Esophagus muscularis mucosa (tissue), 4 donors: ENCODE measurements at places on chromosomes 5 and 9. TPM values are rescaled to one million over a fixed set of nuclear protein-coding genes. Genes with fewer than 3 reads are reported as not detected.

MRPL36 gene
- total RNA-seq: 46.7 TPM

KLF4 gene
- total RNA-seq: 41.9 TPM

SAXO1 gene
- not detected for total RNA-seq

PCDHB11 gene
- 4.6 TPM for total RNA-seq

DAB2 gene
- total RNA-seq: 84.3 TPM

IFNE gene
- total RNA-seq: not detected

TMEM174 gene
- not detected for total RNA-seq

DNA sequence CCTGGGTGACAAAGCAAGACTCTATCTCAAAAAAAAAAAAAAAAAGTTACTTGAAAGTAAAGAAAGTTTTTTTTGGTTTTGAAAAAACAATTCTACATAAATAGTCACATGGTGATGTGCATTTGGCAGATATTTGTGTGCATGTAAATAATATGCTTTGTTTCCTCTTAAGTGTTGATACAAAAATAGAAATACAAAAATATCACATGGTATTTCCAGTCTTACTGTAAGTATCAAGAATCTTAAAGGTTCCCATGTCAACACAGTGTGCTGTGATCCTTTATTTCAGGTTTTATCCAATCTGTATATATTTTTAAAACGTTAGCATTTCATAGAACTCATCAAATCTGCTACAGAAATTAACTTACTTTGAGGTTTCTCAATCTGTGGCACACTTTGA is 521.9 kb downstream of the TLE4 start:
- H3K27ac ChIP-seq: no peak overlapping the region
- H3K4me1 ChIP-seq: no peaks in the 10 kb centered on the region
- DNase-seq: no peak

DNA sequence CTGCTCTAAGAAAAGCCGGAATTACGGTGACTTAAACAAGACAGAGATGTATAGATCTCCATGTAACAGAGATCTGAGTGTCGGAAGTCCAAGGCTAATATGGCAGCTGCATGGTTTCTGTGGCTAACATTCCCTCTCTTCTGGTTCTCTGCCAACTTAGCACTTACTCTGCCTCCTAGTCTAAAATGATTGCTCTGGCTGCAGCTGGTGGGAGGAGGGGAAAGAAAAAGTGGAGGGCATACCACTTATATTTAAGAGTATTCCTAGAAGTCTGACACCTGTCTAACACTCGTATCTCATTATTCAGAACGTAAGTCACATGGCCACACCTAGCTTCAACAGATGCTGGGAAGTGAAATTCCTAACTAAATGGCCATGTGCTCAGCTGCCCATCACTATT is 551.5 kb upstream of the TLE4 start:
- H3K4me3 ChIP-seq: no peak overlapping the region
- no peaks in the 10 kb centered on the region for H3K4me1 ChIP-seq
- H3K27ac ChIP-seq: no peak overlapping the region
- DNase-seq: no peak
- no peaks in the 10 kb centered on the region for H3K36me3 ChIP-seq

DNA sequence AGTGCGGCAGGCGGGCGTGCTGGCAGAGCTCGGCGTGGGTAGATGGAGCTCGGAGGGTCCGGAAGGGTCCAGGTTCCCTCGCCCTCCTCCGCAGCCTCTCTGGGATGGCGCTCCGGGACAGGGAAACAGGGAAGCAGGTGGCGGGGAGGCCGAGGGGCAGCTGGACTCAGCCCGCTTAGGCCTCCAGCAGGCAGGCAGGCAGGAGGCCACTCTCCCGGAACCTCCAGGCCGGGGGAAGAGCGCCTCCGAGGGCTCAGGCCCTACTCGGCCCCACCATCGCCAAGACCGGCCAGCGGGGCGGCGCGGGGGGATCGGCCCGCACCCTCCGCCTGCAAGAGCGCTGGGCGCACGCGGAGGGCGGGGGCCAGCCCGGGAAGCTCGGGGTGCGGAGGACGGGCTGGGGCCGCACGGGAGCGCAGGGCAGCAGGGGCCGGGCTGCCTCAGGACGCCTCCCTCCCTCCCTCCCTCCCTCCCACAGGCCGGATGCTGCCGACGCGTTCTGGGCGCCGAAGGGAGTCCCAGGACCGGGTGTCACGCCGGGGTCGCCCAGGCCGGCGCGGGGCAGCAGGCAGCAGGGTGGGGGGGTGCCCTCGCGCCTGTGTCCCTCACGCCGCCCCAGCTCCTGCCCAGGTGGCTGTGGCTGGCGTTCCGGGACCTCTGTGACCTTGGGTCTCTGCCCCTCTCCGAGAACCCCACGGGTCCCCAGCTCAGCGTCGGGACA is 977 bp downstream of the MGAT4B start:
- no peaks in the 10 kb centered on the region for H3K27me3 ChIP-seq
- no peak for DNase-seq
- H3K4me1 ChIP-seq: peaks cover 46% of the 10 kb centered on the region
- peak overlapping the region; percentile 76 for H3K4me3 ChIP-seq
- H3K27ac ChIP-seq: peak overlapping the region; percentile 92

DNA sequence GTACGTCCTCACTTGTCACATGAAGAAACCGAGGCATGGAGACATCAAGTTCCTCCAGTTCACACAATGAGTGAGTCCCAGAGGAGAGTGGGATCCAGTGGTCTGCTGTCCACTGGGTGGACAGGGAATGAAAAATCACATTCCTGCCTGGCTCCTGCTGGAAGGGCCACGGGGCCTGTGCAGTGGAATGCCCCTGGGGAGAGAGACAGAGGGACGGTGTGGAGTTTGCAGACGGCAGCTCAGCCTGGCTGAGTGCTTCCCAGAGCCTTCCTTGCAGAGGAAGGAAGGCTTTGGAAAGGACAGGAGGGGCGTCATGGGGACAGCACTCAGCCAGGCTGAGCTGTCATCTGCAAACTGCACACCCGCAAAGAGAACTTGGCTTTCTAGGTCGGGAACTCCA is 74.7 kb downstream of the COL27A1 start:
- DNase-seq: no peak
- H3K4me3 ChIP-seq: no peak overlapping the region
- H3K27ac ChIP-seq: no peak overlapping the region
- peaks cover 14% of the 10 kb centered on the region for H3K4me1 ChIP-seq
- no peaks in the 10 kb centered on the region for H3K36me3 ChIP-seq

GRCh38 chr9:13128266-13128860 is 151.1 kb downstream of the MPDZ start:
- no peaks in the 10 kb centered on the region for H3K4me1 ChIP-seq
- no peak for DNase-seq
- no peak overlapping the region for H3K27ac ChIP-seq
- peaks cover 62% of the 10 kb centered on the region for H3K36me3 ChIP-seq

GRCh38 chr5:19626211-19626610 is 361.8 kb downstream of the CDH18 start:
- no peaks in the 10 kb centered on the region for H3K27me3 ChIP-seq
- H3K4me3 ChIP-seq: no peak overlapping the region
- no peak overlapping the region for H3K27ac ChIP-seq
- no peaks in the 10 kb centered on the region for H3K36me3 ChIP-seq
- DNase-seq: no peak

DNA sequence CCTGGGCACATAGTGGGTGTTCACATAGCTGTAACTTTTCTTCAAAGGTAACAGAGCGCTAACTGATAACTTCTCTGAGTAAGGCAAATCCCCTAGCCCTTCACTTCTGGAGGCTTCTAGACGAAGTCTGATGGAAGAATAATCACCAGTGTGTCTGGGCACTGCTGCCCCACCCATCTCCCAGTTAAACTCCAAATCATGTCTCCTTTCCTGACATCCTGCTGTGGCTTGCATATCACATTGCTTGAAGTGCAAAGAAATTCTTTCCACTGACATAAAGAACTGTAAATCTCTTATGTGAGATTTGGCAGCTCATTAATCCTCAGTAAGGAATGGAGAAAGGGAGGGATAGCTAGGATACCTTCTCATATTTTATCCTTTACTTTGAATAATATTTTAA is 74.6 kb downstream of the MARCHF11 start:
- no peaks in the 10 kb centered on the region for H3K36me3 ChIP-seq
- no peak overlapping the region for H3K4me3 ChIP-seq
- DNase-seq: no peak
- H3K27ac ChIP-seq: no peak overlapping the region
- no peaks in the 10 kb centered on the region for H3K4me1 ChIP-seq

GRCh38 chr5:21173526-21173925 is 1185.5 kb upstream of the CDH18 start:
- DNase-seq: no peak
- H3K27ac ChIP-seq: no peak overlapping the region
- no peak overlapping the region for H3K4me3 ChIP-seq
- H3K36me3 ChIP-seq: no peaks in the 10 kb centered on the region
- no peaks in the 10 kb centered on the region for H3K4me1 ChIP-seq

DNA sequence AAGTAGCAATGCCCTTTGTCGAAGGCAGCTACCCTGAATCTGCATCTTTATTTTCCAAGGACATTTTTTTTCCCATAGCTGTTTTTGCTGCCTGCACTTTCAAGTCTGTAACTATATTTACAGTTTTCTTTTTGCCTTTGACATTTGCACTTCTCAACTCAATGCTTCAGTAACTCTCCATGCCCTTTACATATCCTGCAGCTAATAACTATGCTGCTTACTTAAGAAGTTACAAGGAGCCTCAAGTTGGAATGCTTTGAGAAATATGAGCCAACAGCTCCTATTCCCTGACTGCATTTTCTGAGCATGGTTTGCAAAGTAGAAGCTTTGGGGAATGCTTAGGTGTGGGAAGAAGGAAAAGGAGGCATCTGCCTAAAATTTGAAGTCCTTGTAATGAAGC is 194.8 kb upstream of the TRPC7 start:
- no peaks in the 10 kb centered on the region for H3K36me3 ChIP-seq
- no peak overlapping the region for H3K4me3 ChIP-seq
- no peaks in the 10 kb centered on the region for H3K27me3 ChIP-seq
- no peak overlapping the region for H3K27ac ChIP-seq
- DNase-seq: no peak
- H3K4me1 ChIP-seq: no peaks in the 10 kb centered on the region

- H3K4me1 ChIP-seq: peaks cover 11% of the 10 kb centered on the region
- peaks cover 13% of the 10 kb centered on the region for H3K27me3 ChIP-seq
- peak overlapping the region; percentile 67 for H3K4me3 ChIP-seq
- no peaks in the 10 kb centered on the region for H3K36me3 ChIP-seq
Measured at GRCh38 chr5:137497396-137498290, 1.5 kb downstream of the SPOCK1 start.

GRCh38 chr5:30279237-30279636 is 914.2 kb upstream of the CDH6 start:
- H3K36me3 ChIP-seq: no peaks in the 10 kb centered on the region
- no peak for DNase-seq
- no peak overlapping the region for H3K27ac ChIP-seq
- H3K4me3 ChIP-seq: no peak overlapping the region

DNA sequence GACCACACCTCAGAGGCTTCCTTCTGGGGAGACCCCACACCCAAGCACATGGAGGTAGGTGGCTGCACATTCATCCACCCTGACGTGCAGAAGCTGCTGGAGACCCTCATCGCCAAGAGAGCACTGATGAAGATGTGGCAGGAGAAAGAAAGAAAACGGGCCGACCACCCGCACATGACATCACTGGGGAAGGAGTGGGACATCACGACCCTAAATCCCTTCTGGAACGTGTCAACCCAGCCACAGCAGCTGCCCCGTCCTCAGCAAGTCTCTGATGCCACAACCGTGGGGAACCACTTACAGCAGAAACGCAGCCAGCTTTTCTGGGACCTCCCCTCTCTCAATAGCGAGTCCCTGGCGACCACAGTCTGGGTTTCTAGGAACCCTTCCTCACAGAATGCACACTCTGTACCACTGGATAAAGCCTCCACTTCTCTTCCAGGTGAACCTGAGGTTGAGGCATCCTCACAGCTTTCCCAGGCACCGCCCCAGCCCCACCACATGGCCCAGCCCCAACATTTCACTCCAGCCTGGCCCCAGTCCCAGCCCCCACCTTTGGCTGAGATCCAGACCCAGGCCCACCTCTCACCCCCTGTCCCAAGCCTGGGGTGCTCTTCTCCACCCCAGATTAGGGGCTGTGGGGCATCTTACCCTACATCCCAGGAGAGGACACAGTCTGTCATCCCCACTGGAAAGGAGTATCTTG is 3.0 kb downstream of the SPATA31E1 start:
- DNase-seq: peak; percentile 84
- peaks cover 6% of the 10 kb centered on the region for H3K27me3 ChIP-seq
- H3K36me3 ChIP-seq: no peaks in the 10 kb centered on the region

- no peak for DNase-seq
- peaks cover 10% of the 10 kb centered on the region for H3K4me1 ChIP-seq
- no peak overlapping the region for H3K4me3 ChIP-seq
- H3K27ac ChIP-seq: no peak overlapping the region
- no peaks in the 10 kb centered on the region for H3K36me3 ChIP-seq
- peaks cover 14% of the 10 kb centered on the region for H3K27me3 ChIP-seq
Measured at GRCh38 chr5:1652873-1653697, 129.3 kb upstream of the LPCAT1 start.

- no peak overlapping the region for H3K4me3 ChIP-seq
- H3K27me3 ChIP-seq: no peaks in the 10 kb centered on the region
- H3K4me1 ChIP-seq: no peaks in the 10 kb centered on the region
- H3K36me3 ChIP-seq: no peaks in the 10 kb centered on the region
- H3K27ac ChIP-seq: no peak overlapping the region
Measured at GRCh38 chr9:77417566-77417965, 230.6 kb downstream of the GNA14 start.

DNA sequence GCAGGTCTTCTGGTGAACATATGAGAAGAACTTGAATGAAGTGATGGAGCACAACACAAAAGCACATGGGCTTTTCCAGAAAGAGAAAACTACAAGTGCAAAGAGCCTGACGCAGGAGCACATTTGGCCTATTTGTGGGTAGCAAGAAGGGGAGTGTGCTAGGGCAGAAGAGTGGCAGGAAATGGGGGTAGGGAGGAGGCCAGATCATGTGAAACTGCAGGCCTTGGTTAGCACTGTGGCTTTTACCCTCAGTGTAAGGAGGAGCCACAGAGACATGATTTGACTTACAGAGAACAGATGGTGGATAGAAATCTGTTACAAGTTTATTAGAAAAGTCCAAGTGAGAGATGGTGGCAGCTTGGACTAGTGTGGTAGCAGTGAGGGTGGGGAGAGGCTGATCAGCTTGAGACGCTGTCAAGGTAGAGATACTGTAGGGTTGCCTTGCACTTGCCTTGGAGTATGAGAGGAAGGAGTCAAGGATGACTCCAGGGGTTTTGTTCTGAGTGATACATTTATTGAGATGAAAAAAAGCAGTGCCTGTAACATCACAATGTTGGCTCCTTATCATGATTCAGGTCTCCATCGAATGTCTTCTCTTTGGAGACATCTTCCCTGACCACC is 126.7 kb downstream of the PPP2R2B start:
- H3K27me3 ChIP-seq: no peaks in the 10 kb centered on the region
- no peaks in the 10 kb centered on the region for H3K36me3 ChIP-seq
- DNase-seq: no peak
- H3K4me1 ChIP-seq: no peaks in the 10 kb centered on the region

GRCh38 chr9:14585730-14586473 is 107.3 kb downstream of the ZDHHC21 start:
- H3K4me1 ChIP-seq: no peaks in the 10 kb centered on the region
- no peak for DNase-seq

DNA sequence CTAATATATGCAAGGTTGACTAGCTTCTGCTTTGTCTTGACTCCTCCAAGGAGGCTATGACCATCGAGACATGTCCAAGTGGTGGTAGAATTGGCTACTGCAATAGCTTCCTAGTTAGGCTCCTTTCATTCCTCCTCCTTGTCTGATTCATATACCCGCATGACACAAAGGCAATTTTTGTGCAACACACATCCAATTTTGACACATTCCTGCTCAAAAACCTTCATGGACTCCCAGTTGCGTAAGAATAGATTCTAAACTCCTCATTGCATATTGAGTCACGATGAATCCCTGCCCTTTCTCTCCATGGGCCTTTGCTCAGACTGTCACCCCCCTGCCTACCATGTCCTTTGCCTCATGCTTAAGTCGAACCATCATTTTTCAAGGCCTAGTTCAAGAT is 344.5 kb downstream of the ACTL7B start:
- H3K4me3 ChIP-seq: no peak overlapping the region
- H3K4me1 ChIP-seq: no peaks in the 10 kb centered on the region
- DNase-seq: no peak
- H3K27ac ChIP-seq: no peak overlapping the region
- no peaks in the 10 kb centered on the region for H3K27me3 ChIP-seq
